ENCODE measurements at places on chromosomes 12 and 14.

DNA sequence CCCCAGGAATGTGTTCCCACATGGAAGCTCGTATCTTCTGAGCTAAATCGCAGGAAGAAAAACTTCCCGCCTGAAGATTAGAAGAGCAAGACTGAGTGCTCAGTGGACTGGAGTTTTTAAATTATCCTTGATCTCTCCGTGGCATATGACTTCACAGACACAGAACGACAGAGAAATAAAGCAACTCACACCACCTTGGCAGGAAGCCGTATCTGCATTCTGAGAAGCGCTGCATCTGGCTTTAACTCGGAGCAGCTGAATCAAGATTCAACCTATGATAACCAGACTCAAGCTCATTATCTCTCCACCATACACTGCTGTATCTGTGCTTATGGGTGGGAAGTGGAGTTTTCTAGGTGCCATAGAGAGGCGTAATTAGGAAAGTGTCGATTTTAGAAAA, 1482.7 kb downstream of the AACS start:
- DNase-seq = no peak

- DNase-seq = no peak
Measured at GRCh38 chr14:55272387-55272786, 1.2 kb downstream of the FBXO34 start.

DNA sequence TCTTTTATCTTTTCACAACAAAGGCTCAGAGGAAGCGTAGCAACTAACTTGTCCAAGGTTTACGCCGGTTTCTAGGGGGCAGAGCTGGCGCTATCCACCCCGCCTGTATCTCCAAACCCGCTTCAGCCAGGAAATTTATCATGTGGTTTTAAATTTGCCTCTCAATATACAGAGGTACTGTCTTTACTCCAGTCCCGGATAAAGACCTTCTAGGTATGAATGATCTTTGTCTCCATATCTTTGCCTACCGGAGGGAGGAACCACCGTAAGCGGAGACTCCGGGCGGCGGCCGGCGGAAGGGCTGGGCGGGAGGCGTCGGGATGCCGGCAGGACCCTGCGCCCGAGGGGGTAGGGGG, 693 bp upstream of the RIMKLB start:
- DNase-seq = no peak

- no peak for DNase-seq
Measured at GRCh38 chr14:61591862-61592261, 103.5 kb upstream of the HIF1A start.

GRCh38 chr14:94334872-94335271, 11.7 kb upstream of the SERPINA6 start:
- DNase-seq = no peak

- DNase-seq = no peak
Measured at GRCh38 chr14:105711841-105712460, 185.6 kb downstream of the TMEM121 start.

DNA sequence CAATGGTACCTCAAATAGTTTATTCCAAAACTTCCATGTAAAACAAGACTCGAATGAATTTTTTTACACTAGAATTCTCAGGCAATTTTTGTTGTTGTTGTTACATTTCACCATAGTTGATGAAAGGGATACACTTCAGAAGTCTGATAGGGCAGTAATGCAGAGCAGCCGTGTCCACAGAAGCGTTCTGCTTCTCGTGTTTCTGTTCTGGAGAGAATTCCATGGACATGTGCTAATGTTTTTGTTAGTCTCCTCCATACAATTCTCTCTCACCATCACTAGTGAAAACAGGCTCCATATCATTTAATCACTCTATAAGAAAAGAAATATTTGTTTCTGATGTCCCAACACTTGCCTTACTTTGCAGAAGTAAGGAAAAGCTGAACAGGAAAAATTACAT, 606.1 kb downstream of the SLC16A7 start:
- no peak for DNase-seq

- DNase-seq = no peak
Measured at GRCh38 chr14:33432407-33433023, 493.8 kb downstream of the NPAS3 start.

- no peak for DNase-seq
Measured at GRCh38 chr14:94213021-94213420, 38.9 kb downstream of the PPP4R4 start.

DNA sequence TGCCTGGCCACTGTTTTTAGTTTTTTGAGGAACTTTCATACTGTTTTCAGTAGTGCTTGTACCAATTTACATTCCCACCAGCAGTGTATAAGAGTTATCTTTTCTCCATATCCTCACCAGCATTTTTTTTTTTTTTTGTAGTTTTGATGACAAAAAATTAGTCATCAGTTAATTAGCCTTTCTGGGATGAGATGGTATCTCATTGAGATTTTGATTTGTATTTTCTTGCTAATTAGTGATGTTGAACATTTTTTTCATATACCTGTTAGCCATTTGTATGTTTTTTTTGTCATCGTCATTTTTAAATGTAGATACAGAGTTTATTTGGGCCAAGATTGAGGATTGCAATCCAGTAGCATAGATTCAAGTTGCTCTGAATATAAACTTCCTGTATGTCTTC, 19.3 kb downstream of the TBC1D15 start:
- no peak for DNase-seq

DNA sequence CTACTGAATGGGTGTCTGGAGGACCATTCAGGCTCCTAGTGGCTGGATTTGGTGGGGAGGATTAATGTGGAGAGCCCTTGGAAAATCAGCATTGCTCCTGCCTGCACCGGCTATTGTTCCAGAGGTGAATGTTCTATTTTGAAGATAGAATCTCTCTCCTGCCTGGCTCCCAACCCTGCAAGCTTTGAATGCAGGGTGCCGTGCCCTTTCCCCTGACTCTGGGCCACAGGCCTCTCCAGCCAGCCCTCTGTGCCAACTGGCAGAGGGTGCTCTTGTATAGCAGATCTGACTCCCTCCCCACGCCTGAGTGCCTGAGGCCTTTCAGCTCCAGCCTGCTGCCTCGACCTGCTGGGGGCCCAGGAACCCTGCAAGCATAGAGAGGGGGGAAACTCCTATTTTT, 106.8 kb downstream of the TMEM260 start:
- no peak for DNase-seq

- no peak for DNase-seq
Measured at GRCh38 chr12:89529738-89530137, 3.9 kb upstream of the POC1B start.

DNA sequence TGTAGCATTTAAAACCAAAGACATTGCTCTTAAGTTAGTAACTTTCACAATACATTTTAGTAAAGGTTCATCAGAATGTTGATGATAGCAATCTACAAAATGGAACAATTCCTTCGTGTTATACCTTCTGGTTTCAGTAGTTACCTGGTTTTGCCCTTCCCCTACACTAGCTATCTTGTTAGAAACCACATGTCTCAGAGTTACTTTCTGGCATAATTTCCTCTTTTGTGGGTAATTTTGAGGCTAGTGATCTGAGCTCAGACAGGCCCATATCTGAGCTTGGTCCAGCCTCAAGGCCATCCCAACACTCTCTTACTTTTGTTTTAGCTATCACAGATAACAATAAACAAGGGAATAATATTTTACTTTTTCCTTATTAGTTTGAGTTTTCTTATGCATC, 196.9 kb downstream of the KITLG start:
- DNase-seq = no peak

DNA sequence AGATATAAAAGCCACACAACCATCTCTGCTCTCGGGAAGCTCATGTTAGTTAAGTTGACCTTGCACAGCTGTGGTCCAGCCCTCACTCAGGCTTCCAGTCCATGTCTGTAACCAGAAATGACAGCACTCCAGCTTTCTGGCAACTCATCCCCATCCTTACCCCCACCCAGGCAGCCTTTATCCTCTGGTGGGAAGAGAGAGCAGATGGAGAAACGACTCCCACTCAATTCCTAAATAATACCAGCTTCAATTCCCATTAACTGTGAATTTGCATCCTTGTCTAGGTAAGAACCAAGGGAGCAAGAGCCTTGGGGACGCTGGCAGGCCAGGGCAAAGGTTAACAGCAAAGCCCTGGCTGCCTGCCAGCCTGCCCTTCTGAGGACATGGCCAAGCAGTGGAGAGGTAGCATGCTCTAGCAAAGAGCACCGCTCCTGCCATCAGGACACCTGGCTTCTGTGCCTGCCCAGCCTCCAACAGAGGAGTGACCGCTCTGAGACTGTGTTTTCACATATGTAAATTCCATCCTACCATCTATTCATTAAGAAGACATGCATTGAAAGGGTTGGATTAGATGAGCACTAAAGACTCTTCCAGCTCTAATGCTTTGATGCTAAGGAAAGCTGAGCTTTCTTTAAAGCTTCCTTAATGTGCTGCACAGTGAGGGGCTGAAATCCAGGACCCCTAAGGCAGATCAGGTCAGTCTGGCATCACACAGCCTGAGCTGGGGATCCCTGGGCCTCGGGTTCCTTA, 236.1 kb downstream of the GRIN2B start:
- no peak for DNase-seq

- DNase-seq = no peak
Measured at GRCh38 chr12:46207644-46208043, 61.2 kb downstream of the SLC38A1 start.

- DNase-seq = no peak
Measured at GRCh38 chr14:89351221-89351515, 65.9 kb downstream of the FOXN3 start.

- no peak for DNase-seq
Measured at GRCh38 chr14:41146391-41146790, 460.3 kb upstream of the LRFN5 start.

GRCh38 chr12:58028294-58028693, 86.9 kb downstream of the ATP23 start:
- DNase-seq = no peak

- DNase-seq = no peak
Measured at GRCh38 chr14:72812292-72812851, 81.5 kb downstream of the DPF3 start.

- no peak for DNase-seq
Measured at GRCh38 chr12:24913130-24913529, 35.8 kb downstream of the BCAT1 start.

- no peak for DNase-seq
Measured at GRCh38 chr12:52649066-52649465, 2.9 kb downstream of the KRT2 start.

DNA sequence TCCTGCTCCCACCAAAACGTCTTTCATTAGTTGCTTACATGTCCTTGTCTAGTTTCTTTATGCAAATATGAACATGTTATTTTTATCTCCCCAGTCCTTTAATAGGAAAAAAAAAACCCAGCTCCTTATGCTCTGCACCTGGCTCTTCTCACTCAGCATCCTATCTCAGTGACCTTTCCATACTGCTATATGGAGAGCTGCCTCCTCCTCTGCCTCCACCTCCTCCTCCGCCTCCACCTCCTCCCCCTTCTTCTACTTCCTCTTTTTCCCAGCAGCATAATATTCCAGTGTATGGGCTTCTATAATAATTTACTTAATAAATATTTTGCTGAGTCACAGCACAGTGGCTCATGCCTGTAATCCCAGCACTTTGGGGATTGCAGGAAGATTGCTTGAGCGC, 31.5 kb downstream of the ABCB9 start:
- no peak for DNase-seq
